ENCODE measurements at places on chromosomes 7 and 10.

- DNase-seq, result no peak
These were observed 750.7 kb downstream of the NRG3 start for GRCh38 chr10:82625512-82626189.

GRCh38 chr7:130149281-130150139, 55.7 kb downstream of the TMEM209 start:
- no peak for DNase-seq

GRCh38 chr10:772227-772637, 82.8 kb upstream of the DIP2C start:
- DNase-seq, result no peak

- no peak for DNase-seq
These were observed 31.1 kb downstream of the SKIDA1 start for GRCh38 chr10:21494191-21495001.

GRCh38 chr10:35884657-35885071, 242.6 kb upstream of the FZD8 start:
- no peak for DNase-seq

DNA sequence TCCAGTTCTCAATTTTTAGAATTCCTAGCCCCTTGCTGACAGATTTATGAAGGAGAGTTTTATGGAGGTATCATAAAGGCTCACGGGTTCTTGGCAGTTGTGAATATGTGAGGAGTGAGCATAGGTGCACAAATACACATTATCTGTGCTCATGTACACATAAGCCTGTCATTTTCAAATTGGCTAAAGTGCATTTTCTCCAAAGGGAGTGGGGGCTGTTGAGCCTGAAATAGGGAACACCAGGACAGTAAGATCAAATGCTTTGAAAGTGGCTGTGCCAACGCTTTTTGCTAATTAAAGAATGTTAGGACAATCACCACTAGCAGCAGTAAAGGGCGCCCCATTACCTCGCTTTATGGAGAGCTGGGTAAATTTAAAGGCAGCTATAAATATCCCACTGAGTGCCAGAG, 8.3 kb upstream of the LRRC4 start:
- DNase-seq, result no peak

DNA sequence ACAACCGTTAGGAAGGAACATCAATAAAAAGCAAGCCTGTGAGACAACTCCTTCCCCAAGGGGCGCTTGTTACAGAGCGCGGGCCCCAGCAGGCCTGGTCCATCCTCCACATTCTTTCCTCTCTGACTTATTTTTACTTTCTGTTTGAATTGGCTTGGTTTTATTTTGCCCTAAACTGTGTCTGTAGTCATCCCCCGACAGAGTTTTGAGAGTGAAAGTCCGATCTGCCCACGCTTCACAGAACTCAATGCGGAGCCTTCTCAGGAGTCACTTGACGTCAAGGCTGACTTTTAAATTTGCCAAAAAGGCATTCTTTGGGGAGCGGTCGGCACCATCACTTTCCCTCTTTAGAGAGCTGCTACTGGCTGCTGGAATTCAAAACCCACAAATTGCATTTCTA, 150.1 kb upstream of the KLF6 start:
- peak; percentile 38 for DNase-seq

Measured in prostate gland (tissue), 2 donors.